ENCODE measurements at places on chromosomes 16 and 17.

DNA sequence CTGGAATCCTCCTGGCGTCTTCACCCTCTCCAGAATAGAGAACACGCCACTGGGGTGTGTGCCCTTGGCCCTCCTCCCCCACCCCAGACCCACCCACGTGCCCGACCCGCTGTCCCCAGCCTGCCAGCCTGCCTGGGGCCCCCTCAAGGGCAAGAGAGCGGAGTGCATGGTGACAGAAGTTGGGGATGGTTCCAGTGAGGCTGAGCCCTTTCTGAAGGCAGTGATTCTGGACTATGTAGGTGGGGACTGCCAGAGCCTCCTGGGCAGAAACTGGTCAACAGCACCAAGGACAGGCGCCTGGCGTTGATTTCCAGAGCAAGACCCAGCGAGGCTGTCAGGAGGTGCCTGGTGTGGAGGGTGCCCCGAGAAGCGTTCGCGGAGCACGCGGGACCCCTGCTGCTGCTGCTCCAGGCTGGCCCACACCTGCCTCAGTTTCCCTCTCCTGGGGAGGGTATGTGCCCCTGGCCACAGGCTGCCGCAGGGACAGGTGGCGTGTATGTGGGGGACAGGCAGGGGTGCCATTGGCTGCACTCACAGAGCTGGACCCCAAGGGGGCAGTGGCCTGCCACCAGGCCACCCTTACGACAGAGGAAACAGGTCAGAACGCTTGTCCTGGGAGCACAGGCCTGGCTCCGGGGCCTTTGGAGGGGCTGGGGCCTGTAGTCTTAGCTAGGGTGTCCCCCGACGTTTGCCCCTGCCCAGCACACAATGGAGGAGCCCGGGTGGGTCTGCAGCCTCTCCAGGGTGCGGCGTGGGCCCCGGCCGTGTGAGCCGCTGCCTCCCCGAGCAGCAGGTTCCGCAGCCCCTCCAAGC lies 1.2 kb downstream of the SSTR5 start:
- DNase-seq: no peak

- DNase-seq: no peak
Observed at GRCh38 chr17:72338847-72339790, 218.3 kb downstream of the SOX9 start.

DNA sequence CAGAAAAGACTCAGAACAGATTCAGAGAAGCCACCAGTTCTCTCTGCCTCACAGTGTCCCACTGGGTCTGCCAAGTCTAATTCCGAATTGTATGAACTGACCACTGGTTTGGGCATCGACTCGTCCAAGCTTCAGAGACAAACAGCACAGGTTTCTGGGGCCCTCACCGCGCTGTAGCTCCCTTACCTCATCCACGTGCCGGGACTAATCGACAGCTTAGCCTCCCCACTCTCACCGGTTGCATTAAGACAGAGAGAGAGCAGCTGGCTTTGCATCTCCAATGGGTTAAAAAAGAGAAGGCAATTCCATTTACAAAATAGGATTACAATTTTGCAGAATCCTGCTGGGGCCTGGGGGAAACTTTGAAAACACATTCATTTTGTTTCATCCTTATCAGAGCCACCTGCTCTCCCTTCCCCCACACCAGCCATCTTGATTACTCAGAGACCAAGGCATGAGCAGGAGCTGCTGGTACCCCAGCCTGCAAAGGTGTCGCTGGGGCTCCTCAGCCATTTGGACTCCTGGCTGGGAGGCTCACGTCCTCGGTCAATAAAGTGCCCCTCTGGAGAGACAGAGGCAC lies 95.3 kb upstream of the RPL38 start:
- no peak for DNase-seq

DNA sequence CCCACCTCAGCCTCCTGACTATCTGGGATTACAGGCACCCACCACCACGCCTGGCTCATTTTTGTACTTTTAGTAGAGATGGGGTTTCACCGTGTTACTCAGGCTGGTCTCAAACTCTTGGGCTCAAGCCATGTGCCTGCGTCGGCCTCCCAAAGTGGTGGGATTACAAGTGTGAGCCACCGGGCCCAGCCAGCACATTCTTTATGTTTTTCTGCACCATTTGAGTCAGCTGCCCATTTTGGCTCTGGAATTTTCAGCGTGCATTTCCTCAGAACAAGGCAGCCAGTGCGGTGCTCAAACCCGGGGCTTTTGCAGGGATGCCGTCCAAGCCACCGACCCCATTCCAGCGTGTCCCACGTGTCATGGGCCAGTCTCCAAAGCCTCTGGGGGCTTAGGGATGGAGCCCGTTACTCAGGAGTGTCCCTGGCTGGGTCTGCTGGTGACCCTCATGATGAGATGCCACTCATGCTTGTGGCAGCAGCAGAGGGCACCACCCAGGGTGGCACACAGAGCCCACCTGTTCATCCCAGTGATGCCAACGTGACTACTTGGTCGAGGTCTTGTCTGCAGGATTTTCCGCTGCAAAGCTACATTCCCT lies 3.7 kb upstream of the RAB40C start:
- DNase-seq: no peak

GRCh38 chr17:49435671-49436029 lies 21.0 kb upstream of the PHB1 start:
- no peak for DNase-seq

DNA sequence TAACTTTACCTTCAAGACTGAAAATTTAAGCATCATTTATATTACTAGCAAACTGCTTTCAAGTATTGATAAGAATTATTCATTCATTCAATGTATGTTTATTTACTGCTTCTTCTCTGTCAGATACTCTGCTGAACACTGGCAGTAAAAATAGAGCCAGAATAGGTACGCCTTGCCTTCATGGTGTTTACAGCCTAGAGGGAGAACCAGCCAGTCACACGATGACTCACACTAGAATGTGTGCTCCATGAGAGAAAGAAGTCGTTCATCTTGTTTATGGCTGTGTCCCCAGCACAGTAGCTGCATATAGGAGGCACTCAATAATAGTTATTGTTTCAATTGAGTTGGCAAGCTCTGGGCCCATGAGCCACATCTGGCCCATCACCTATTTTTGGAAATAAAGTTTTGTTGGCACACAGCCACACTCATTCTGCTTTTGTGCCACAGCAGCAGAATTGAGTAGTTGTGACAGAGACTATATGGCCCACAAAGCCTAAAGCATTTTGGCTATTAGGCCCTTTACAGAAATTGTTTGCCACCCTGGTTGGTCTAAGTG lies 84.2 kb downstream of the TMC6 start:
- no peak for DNase-seq

DNA sequence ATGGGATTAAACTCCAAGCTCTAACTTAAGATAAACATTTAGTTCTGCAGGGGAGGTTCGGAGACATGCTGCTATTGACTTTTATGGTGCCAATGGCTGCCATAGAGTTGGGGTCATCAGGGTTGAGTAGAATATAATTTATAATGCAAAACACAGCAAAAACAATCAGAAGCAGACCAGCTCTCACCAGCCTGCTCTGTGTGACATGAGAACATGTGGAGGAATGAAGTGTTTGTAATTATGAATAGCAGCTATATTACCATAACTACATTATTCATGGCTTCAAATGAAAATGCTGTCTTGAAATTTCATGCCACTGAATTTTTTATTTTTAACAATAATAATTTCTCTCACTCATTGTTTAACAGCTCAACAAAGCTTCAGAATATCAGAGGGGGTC lies 645.6 kb upstream of the CDH8 start:
- DNase-seq: no peak

- no peak for DNase-seq
Observed at GRCh38 chr16:85367485-85367884, 245.6 kb upstream of the GSE1 start.

DNA sequence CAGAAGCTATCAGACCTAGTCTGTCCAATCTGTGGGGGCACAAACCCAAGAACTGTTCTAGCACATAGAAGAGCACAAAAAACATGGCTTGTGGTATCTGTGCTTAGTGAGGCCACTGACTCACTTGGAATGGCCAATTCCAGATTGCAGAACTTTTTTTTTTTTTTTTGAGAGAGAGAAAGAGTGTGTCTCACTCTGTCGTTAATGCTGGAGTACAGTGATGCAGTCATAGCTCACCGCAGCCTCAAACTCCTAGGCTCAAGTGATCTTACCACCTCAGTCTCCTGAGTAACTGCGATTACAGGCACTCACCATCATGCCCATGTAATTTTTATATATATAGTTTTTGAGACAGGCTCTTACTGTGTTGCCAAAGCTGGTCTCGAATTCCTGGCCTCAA lies 77.2 kb upstream of the CLEC3A start:
- no peak for DNase-seq

- DNase-seq: no peak
Observed at GRCh38 chr17:50836826-50837225, 1.4 kb downstream of the WFIKKN2 start.

- no peak for DNase-seq
Observed at GRCh38 chr16:57132470-57132869, 40.1 kb downstream of the CPNE2 start.

DNA sequence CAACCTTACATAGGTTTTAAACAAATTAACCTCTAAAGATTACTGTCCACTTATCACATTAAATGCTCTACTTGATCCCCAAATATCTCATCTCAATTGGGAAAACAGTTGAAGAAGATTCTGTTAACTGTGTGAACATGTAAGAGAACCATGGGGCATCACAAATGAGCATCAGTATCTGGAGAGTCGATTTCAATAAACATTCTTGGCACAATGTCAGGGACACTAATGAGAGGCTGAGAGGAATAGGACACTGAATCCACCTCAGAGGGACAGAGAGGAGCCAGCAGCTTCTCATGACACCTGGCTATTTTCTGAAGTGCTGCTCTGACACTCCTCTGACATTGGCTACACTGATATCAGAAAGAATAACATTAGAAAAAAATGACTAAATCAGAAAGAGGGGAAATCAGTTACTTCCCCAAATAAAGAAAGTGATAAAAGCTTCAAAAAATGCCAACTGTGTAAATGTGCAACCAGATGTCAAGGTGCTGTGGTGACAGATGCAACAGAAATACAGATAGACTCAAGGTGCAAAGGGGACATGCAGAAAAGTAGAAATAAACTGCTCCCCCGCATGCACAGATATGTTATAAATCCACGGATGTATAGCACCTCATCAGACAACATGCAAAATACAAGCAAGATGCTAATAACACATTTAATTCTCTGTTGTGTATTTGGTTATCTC lies 67.4 kb downstream of the SNX11 start:
- DNase-seq: no peak

- no peak for DNase-seq
Observed at GRCh38 chr17:15266325-15267125, 1.4 kb upstream of the PMP22 start.

DNA sequence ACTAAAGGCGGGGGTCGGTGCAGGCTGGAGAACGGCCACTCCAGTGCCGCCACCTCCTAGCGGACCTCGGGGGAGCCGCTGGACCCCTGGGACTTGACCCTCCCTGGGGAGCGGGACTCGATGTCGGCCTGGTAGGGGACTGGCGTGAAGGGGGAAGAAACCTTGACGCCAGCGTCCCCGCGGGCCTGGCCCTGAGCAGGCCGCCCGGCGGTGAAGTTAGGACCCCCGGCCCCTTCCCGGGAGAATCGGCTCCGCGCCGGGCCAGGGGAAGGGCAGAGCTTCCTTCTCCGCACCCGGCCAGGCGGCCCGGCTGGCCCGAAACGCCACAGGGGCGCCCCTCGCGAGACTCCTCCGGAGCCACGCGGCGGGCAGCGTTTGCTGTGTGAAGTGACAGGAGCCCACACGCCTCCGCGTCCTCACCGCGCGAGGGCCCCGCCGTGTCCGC lies 389 bp downstream of the DUS1L start:
- DNase-seq: no peak

DNA sequence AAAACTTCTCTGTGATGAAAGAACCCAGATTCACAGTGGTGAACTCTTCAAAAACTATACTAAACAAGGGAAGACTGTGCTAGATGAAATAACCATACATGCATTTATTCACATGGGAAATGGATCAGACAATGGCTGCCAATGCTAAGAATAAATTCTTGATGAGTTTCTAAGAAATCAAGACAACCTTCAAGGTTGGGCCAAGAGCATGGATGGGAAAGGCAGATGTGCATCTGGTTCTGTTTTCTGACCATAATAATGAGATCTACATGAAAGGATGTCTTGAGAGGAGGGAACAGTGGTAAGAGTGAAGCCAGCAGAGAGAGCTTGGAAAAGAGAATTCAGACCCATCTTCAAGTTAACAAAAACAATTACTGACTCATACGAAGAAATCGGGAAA lies 31.4 kb downstream of the ANKRD11 start:
- DNase-seq: no peak

DNA sequence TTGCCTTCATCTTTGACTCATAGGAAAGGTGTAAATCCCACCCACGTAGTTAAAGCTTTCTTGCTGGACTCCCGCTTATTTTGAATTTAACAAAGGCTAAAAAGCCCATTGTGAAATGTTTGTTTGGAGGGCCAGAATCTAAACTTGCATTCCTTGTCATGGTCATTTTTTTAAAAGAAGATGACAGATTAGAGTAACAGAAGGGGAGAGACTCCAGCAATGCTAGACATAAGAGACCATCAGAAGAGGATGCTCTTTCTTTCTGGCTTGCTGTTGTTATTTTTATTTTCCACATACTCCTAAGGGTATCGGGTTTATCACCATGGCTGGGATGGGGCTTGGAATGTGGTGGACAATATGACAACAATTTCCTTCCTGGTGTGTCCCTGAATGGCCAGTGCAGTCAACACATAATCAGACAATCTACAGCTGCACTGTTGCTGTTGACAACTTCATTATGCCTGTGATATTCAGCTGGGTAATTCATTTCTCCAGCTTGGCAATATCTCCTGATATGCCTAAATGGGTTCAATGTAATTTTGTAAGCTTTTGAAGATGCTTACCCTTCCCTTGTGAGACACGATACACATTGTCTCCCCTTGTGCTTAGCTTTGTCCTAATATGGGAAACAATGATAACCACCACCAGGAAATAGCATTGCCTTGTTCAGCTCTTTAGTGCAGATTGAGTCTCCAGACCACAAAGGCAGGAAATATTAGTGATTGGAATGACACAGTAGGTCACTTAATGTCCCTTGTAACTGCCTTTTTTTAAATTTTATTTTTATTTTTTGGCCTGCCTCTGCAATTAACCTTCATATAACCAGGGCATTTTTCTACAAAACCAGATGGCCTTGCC lies 164.3 kb downstream of the ANKFN1 start:
- DNase-seq: no peak

DNA sequence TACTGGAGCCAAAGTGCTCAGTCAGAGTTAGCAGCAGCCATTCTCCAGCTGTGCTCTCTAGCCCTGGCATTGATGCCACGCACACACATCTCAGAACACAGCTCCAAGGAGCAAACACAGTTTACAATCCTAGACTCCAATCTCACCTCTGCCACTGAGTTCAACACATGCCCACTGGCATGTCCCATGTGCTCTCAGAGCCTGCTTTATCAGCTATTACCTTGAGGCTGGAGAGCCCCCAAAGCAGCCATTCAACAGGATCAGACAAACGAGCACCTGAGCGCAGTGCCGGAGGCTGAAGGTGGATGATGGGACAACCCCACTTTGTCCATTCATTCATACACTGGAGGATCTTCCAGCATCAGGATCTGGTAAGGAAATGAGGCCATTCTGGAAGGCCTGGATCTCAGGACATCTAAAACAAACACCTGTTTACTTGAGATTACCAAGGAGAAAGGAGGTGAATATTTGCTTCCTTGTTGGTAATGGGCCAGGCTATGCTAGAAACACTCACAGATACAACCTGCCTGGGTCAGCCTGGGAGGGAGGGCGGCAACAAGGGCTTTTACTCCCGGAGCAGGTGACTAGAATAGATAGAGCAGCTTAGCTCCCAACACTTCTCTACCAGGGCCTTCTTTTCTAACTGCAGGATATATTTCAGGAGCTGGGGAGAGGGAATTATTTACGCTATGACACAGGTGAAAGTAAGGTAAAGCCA lies 25.4 kb downstream of the RANBP10 start:
- DNase-seq: no peak

- no peak for DNase-seq
Observed at GRCh38 chr17:9445424-9445823, 130.2 kb downstream of the STX8 start.

- DNase-seq: no peak
Observed at GRCh38 chr17:34869641-34870040, 91.6 kb downstream of the CCT6B start.
